Activated T-cell treated with anti-CD3 and anti-CD28 coated beads, Interleukin-2, amount 50 U/mL, for 72 hours (primary cell): ENCODE measurements at places on chromosomes 4 and X. TPM values are rescaled to one million over a fixed set of nuclear protein-coding genes. Genes with fewer than 3 reads are reported as not detected.
A peak's percentile ranks its signal among the peaks of the same experiment; 100 is the strongest.

GRCh38 chrX:12672367-12673106, 118.7 kb upstream of the PRPS2 start:
- peak overlapping the region; percentile 71 for H3K27ac ChIP-seq
- peak; percentile 1 for DNase-seq
- H3K27me3 ChIP-seq: peaks cover 33% of the 10 kb centered on the region
- H3K4me3 ChIP-seq: no peak overlapping the region

GRCh38 chr4:98261405-98262291, 464 bp downstream of the RAP1GDS1 start:
- H3K36me3 ChIP-seq: peaks cover 4% of the 10 kb centered on the region
- H3K4me3 ChIP-seq: peak overlapping the region; percentile 97
- H3K27me3 ChIP-seq: no peaks in the 10 kb centered on the region
- H3K4me1 ChIP-seq: peaks cover 58% of the 10 kb centered on the region
- peak; percentile 40 for DNase-seq

GRCh38 chr4:28227764-28228163, 1367.1 kb downstream of the STIM2 start:
- no peak overlapping the region for H3K4me3 ChIP-seq
- DNase-seq: no peak
- H3K27me3 ChIP-seq: no peaks in the 10 kb centered on the region

DNA sequence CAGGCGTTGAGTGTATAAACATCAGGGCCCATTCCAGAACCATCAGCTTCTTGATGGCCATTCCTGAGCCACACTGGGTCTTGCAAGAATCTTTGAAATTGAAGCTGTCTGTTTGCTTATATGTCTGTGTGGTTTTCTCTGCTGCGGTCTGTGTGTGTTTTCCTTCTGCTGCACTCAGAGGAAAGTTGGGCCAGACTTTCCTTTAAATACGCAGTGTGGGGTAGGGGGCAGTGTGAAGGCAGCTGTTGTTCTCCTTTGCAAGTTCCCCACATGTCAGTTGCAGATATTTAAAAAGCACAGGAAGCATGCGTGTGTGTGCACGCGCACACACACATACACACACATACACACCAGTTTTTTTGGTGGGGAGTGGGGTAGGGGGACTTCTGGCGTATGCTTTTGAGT, 32.1 kb downstream of the CCKAR start:
- H3K36me3 ChIP-seq: no peaks in the 10 kb centered on the region
- no peak overlapping the region for H3K27ac ChIP-seq
- no peak overlapping the region for H3K4me3 ChIP-seq
- DNase-seq: no peak

GRCh38 chr4:110621328-110621812, 1.5 kb downstream of the PITX2 start:
- peaks cover 3% of the 10 kb centered on the region for H3K36me3 ChIP-seq
- peaks cover 91% of the 10 kb centered on the region for H3K27me3 ChIP-seq
- H3K27ac ChIP-seq: no peak overlapping the region
- no peak for DNase-seq
- peak overlapping the region; percentile 79 for H3K4me3 ChIP-seq
- peaks cover 45% of the 10 kb centered on the region for H3K4me1 ChIP-seq

GRCh38 chr4:48651914-48652313, 128.2 kb downstream of the FRYL start:
- peaks cover 44% of the 10 kb centered on the region for H3K4me1 ChIP-seq
- H3K27ac ChIP-seq: no peak overlapping the region
- H3K4me3 ChIP-seq: no peak overlapping the region
- DNase-seq: no peak

GRCh38 chr4:167613381-167613780, 379.1 kb upstream of the SPOCK3 start:
- no peaks in the 10 kb centered on the region for H3K27me3 ChIP-seq
- no peak overlapping the region for H3K27ac ChIP-seq
- no peaks in the 10 kb centered on the region for H3K36me3 ChIP-seq
- no peak overlapping the region for H3K4me3 ChIP-seq

DNA sequence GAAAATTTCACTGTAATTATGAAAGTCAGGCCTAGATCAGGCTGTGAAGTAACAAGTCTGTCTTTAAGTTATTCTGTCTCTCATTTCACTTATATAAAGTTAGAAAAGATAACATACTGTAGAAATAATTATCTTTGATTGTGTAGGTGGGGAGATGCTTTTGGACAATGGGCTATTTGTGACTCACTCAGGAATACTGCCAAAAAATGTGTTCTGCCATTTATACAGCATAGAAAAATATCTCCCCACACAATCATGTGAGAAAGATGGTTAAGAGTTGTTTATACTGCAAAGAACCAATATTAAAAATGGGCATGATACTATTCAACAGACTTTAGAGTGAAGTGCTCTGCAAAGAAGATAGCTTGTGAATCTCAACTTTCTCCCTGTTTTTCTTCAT, 95.0 kb upstream of the GABRA2 start:
- H3K27ac ChIP-seq: no peak overlapping the region
- H3K36me3 ChIP-seq: no peaks in the 10 kb centered on the region
- DNase-seq: no peak
- no peaks in the 10 kb centered on the region for H3K4me1 ChIP-seq

GRCh38 chrX:119145241-119145653, 17.6 kb upstream of the KIAA1210 start:
- H3K36me3 ChIP-seq: no peaks in the 10 kb centered on the region
- H3K4me3 ChIP-seq: no peak overlapping the region
- H3K4me1 ChIP-seq: no peaks in the 10 kb centered on the region

- no peaks in the 10 kb centered on the region for H3K4me1 ChIP-seq
- DNase-seq: no peak
- no peak overlapping the region for H3K4me3 ChIP-seq
- no peak overlapping the region for H3K27ac ChIP-seq
- no peaks in the 10 kb centered on the region for H3K36me3 ChIP-seq
Observed at GRCh38 chr4:137635601-137636000, 103.3 kb upstream of the PCDH18 start.

The OPHN1 gene
- total RNA-seq: not detected

The NKX6-1 gene
- not detected for total RNA-seq

The IGFBP7 gene
- not detected for total RNA-seq
